ENCODE measurements at places on chromosomes 12 and 14. TPM values are rescaled to one million over a fixed set of nuclear protein-coding genes. Genes with fewer than 3 reads are reported as not detected.

DNA sequence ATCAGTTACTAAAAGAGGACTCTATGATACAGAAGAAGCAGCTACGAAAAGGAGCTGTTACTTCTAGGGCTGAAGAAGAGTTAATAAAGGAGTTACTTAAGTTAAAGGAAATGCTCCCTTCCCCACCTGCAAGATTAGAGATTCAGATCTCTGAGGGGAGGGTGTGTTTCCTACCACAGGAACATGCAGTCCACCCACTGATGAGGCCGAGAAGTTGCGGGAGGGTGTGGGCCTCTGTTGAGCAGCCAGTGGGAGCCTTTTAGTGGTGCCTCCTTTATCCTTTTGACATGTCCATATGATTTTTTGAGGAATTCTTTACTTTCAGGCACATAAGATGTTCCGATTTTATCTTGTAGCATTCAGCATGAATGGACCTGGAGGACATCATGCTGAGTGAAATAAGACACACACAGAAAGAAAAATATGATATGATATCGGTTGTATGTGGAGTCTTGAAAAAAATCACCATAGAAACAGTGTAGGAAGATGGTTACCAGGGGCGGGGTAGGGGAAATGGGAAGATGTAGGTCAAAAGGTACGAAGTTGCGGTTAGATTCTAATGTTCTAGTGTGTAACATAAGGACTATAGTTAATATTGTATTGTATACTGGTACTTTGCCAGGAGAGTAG is 4.4 kb upstream of the M6PR start:
- no peak for DNase-seq

ACOT4 gene
- 3.7 TPM for total RNA-seq

GRCh38 chr14:22737052-22737451 is 29.4 kb upstream of the OXA1L start:
- no peak for DNase-seq

DNA sequence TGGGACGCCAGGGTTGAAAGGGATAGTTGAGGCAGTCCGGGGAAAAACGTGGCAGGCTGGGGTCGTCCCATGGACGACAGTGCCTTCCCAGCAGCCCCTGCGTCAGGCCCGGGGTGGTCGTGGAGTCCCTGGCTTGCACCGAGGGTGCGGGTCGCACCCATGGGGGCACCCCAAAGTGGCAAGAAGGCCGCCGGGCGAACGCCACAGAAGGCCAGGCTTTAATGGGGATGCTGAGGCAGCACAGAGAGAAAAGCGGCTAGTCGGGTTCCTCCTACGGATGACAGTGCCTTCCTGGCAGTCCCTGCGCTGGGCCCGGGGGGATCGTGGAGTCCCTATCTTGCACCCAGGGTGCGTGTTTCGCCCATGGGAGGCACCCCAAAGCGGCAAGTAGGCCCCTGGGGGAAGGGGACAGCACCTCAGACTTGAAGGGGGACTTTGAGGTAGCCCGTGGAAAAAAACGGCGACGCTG is 158.6 kb upstream of the ALG10B start:
- no peak for DNase-seq

GRCh38 chr14:73741386-73741875 is 27.2 kb upstream of the PNMA1 start:
- DNase-seq = peak; percentile 71

- DNase-seq = no peak
These were observed 26.1 kb upstream of the CIPC start for GRCh38 chr14:77071938-77072388.

DNA sequence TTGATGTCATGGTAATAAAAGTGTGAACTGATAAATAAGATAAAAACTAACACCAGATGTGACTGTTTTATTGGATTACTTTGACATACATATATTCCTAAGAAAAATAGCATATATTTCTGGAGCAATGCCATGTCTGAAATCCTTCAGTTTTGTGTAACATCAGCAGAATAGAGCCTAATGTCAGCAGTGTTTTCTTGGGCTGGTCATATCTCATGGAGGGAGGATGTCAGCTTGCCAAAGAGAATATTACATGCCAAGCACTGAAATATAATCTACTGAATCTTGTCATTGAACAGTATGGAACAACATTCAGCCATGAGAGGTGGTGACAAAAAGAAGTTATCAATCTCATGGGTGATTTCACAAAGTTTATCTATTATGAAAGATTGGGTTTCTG is 220.3 kb downstream of the KLHL28 start:
- DNase-seq = no peak

GRCh38 chr12:82627799-82628198 is 58.9 kb upstream of the TMTC2 start:
- peak; percentile 73 for DNase-seq

TMEM260 gene
- 22.9 TPM for total RNA-seq

KCNH3 gene
- 0.12 TPM for total RNA-seq

GRCh38 chr14:24806061-24806678 is 172.2 kb upstream of the GZMB start:
- DNase-seq = peak; percentile 92

Data from GM23338 (cell line).